Hematopoietic multipotent progenitor cell treated with erythropoietin and hydrocortisone succinate and interleukin-3 and kit ligand, for 15 days (in vitro differentiated cells): ENCODE measurements at places on chromosomes 16 and 17.

DNA sequence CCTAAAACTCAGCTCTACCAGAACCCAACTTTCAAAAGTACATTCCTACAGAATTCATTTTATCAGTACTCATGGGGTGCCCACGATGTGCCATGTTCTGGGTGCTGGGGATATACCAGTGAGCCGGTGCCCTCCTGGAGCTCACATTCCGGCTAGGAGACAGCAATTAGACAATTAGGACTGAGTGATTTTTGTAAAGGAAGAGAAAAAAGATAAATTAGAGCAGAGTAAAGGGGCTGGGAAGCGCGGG, 449 bp upstream of the MRPL58 start:
- DNase-seq, result no peak

- no peak for DNase-seq
Measured at GRCh38 chr17:74554909-74555308, 9.0 kb upstream of the CD300C start.

DNA sequence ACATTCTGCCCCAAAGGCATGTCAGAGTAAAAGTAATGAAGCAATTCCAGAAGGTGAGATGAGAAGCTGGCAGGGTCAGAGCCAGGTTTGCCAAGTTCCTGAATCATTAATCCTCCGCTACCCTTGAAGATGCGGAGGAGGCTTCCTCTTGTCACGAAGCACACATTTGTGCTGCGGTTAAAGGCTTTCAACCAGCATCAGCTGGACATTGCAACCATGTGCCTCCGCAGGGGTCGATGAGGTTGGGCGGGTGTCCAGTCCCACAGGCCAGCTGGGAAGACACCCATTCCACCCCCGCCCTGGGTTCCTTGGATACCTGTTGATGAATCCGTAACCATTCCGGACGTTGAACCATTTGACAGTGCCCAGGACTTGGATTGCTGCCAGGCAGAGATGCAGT, 1.3 kb downstream of the YBX2 start:
- no peak for DNase-seq

DNA sequence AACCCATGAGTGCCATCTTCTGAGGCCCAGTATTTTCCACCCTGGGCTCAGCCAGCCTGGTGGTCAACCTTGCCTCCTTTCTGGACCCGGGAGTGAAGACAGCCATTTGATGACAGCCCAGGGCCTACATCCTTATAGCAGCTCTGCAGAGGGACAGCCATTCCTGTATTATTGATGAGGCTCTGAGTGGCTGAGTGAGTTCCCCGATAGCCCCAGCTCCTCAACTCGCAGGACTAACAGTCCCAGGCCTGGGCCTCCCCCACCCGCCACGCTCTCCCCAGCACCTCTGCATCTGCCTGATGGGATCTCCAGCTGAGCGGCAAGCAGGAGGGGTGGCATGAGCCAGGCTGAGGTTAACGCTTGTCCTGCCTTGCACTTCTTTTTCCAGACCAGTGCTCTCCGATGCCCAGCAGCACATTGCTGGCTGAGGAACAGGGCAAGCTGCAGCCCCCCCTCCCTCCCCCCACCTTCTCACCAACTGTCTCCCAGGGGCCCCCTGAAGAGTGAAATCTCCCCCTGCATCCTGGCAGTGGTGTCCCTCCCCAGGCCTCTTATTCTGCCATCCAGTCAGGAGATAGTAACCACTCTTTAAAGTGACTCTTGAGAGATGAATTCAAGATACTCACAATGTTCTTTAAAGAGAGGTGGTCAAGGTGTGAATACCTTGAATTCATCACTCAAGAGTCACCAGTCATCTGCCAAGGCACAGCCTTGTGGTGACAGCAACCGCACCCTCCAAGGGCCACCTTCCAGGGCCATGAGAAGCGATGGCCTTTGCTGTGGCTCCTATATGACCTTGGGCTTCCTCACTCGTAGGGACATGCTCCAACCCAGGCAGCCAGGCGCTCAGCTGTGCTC, 23.5 kb downstream of the CACNG5 start:
- no peak for DNase-seq

GRCh38 chr17:82911822-82912221, 72.0 kb upstream of the ZNF750 start:
- DNase-seq, result no peak

- no peak for DNase-seq
Measured at GRCh38 chr16:57614536-57614935, 13.9 kb upstream of the ADGRG1 start.

DNA sequence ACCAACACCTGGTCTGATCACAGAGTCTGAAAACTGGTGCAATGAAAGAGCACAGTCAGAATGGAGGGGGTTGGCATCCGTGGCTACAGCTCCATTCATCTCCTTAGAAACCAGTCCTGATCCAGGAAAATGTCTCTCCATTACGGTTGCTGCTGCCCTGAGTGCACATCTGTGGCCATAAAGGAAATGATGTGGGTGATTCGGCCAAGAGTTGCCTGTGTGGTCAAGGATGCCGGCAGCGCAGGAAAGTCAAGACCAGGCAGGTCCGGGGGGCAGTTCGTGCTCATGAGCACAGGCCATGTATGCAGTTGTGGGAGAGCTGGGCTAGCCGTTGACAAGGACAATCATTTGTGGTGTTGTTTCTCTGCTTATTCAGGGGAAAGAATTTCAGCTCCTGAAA, 5.9 kb downstream of the XAF1 start:
- no peak for DNase-seq

DNA sequence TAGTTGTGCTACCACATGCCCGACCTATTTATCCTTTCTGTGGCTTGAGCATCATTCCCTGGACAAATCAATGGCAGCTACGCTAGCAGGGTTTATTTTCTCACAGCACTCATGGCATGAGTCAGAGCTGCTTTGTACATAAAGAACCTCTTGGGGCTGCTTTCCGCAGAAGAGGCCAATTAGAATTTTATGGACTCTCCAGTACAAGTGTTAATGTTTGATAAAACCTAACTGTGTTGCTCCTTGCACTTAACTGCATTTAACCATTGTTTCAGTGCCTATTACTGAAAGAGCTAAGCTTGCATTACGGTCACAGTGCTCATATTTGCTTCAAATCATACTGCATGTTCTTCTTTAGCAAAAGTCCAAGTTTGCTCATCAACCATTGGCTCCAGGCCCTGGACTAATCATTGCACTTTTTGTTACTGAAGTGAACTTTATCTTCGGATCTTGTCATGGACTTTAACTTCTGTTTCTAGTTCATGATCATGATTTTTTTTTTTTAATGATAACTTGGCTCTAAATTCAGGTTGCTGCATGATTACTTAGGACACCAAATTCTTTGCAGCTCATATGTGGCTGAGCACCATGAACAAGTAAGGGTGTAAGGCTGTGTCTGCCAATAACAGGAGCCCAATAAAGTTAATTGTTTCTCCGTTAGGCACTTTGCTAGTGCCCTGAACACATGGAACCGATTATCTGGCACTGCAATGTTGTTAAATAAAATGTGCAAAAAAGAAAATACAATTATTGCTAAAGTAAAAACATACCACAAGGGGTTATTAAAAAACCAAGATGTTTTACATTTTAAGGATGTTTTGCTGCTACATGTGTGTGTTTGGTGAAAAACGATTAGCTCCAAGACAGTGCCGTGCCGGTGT, 492.2 kb downstream of the KCNJ2 start:
- no peak for DNase-seq

DNA sequence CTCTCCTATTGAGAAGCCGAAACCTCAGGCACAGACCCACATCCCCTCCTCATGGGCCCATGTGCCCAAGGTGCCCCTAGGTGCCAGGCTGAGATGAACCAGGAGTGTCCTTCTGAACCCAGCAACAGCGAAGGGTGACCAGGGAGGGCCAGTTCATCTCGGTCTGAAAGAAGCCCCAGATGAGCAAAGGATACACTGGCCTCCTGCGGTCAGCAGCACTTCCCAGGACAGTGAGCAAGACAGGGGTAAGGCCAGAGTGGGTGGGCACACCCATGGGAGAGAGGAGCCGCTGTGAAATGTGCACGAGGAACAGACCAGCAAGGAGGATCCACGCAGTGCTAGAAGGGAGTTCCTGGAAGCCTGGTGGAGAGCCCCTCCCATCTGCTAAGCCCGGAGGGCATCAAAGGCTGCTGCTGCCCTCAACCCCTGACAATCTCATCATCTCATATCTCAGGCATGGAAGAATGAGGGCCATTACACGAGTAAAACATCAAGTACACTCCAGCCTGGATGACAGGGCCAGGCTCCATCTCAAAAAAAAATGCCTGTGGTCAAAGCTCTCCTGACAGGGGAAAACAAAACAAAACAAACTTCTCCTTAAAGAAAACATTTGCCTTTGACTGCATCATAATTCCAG, 3.3 kb upstream of the HBZ start:
- DNase-seq, result peak; percentile 54

DNA sequence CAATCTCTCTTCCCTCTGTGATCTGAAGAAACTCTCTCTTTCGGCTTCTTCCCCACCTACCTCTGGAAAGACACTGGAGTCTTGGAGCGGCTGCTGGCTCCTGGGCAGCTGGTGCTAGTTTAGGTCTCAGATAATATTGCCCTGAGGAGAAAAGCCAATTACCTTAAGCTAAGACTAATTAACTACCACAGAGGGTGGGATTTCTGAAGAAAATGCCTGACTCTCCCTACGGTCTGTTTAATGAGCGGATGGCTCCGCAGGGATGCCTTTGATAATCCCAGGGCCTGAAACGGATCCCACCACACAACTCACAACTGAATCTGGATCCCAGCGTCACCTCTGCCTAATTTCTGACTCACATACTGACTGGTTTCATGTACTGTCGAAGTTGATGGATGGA, 127.0 kb upstream of the NLRP1 start:
- DNase-seq, result no peak

DNA sequence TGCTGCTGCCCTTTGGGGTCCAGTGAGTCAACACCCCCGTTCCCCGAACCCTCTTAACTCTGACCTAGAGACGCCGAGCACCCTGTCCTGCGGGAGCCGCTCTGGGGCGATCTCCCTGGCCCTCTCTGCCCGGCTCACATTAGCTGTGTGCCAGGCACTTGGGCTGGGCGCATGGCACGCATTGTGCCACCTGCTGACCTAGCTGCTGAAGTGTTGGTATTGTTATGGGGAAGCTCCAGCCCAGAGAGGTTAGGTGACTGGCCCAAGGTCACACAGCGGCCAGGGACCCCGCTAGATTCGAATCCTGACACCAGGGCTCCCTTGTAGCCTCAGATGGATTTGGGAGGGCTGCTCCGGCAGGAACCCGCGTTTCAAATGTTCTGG, 1.1 kb downstream of the HSD17B1 start:
- DNase-seq, result no peak

- DNase-seq, result peak; percentile 41
Measured at GRCh38 chr17:75854101-75854748, 910 bp downstream of the WBP2 start.

GRCh38 chr16:88570691-88571092, 489 bp downstream of the ZC3H18 start:
- DNase-seq, result peak; percentile 23

GRCh38 chr17:2485543-2485942, 26.1 kb downstream of the METTL16 start:
- no peak for DNase-seq

DNA sequence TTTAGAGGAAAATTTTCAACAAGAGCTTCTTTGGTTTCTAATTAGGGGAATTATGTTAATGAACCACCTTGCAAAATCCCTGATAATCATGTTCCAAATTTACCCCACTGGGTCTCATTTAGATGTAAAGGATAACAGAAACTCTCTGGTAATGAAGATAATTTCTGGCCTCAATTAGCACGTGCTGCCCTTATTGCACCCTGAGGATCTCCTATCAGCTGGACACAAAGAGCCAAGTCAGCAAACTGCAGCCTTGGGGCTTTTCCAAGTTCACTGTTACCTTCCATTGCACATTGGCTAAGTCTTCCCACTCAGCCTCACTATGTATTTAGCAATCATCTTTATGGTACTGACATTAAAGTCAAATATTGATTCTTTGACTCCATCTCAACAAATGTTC, 78.1 kb downstream of the GP2 start:
- DNase-seq, result no peak

DNA sequence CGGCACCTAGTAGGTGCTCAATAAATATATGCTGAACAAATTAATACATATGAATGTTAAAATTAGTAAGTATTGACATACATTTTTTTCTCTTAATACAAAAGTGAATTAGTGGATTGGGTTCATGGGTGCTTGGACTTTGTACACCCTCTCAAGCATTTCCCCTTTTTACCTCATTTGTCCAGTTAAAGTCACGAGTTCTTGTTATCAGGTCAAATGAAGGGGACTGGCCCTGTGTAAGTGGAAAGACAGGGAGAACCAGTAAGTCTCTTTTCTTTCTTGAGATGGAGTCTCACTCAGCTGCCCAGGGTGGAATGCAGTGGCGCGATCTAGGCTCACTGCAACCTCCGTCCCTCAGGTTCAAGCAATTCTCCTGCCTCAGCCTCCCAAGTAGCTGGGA, 13.7 kb upstream of the RANGRF start:
- DNase-seq, result no peak

GRCh38 chr16:4272114-4272956, 488 bp downstream of the TFAP4 start:
- DNase-seq, result no peak

DNA sequence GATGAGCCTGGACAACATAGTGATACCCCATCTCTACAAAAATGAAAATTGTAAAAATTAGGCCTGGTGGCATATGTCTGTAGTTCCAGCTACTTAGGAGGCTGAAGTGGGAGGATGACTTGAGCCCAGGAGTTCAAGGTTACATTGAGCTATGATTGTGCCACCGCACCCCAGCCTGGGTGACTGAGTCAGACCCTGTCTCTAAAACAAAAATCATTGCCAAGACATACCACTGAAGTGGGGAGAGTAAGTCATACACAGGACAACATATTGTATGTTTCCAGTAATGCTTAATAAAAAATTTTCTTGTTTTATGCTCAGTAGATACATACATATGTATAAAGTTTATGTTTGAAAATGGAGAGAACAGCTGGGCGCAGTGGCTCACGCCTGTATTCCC, 39.2 kb downstream of the NDE1 start:
- no peak for DNase-seq

DNA sequence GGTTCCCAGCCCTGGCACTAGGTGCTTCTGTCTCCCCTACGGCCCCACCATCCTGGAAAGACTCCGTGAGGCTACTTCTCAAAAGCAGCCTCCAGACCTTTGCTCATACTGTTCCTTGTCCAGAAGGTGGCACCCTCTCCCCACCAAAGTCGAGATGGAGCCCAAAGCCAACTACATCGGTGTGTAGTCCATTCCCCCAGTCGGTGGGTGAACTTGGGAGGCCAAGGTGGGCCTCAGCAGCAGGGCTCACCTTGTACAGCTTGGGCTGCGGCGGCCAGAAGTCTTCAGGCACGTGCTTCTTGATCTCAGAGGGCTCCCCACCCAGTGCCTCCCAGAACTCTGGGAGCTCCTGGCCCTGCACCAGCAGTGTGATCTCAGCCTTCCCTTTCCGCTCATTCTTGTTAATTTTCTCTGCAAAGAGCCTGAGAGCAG, 10.2 kb downstream of the FLII start:
- DNase-seq, result peak; percentile 75

DNA sequence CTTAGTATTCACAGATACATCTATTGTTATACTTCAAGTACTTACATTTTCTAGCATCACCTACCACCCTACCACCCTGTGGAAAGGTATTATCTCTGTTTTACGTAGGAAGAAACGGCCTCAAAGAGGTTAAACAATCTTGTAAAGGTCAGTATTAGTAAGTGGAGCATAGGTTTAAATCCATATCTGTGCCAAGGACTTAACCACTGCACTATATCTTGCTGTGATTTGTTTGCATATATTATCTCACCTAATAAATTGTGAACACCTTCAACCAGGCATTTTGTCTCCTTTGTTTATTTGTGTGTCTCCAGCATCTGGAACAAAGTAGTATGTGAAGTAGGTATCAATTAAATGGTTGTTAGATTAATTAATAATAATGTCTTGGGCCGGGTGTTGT, 27.3 kb downstream of the IGF2BP1 start:
- no peak for DNase-seq

GRCh38 chr17:31687505-31688126, 171.4 kb downstream of the COPRS start:
- DNase-seq, result no peak
